ENCODE measurements at places on chromosomes 1 and 21.

- no peak for DNase-seq
Measured at GRCh38 chr1:167416506-167416905, 101.8 kb downstream of the CD247 start.

DNA sequence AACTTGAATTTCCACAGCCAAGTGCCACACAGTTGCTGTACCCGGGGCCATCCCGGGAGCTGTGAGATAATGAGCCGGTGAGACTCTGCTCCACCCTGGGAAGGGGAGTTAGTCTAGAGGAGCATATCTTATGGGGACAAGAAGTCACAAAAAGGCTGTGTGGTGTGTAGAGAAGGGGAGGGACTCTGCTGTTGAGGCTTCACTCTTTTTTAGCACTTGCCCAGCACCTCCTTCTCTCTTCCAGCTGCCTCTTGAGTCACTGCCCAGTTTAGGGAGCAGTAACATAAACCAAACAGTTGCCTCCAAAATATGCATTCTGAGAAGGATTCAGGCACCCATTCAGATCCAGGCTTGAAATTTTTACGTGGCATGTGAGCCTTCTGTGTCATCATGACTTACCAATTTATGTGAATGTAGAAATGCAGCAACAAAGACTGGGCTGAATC lies 744 bp upstream of the WDR26 start:
- DNase-seq = no peak

DNA sequence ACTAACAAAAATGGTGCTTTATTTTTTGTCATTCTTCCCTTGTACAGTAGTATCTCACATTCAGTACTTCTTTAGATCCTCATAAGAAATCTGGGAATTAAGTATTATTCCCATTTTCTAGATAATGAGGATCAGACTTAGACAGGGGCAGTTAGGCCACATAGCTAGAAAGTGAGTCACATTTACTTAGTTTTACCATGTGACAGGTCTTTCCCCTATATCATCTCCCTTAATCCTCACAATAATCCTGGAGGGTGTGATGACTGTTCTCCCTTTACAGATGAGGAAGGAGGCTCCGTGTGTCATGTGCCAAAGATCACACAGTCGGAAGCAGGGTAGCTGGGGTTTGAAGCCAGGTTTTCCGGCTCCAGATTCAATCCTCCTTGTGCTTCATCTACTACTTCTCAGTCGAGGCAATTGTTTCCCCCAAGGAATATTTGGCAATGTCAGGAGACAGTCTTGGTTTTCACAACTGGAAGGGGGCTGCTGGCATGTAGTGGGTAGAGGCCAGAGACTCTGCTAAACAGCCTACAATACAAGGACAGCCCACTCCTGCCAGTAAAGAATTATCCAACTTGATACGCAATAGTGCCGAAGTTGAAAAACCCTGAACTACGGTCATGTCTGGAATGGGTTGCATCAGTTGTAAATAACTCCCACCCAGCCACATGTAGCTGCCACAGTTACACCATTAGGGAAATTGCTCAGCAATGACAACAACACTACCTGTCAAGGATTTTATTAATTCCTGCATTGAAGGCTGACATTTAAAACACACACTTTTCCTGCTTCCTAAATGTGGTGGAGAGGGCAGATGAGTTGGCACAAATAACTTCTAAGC lies 54.5 kb downstream of the C8B start:
- DNase-seq = no peak

GRCh38 chr1:107899655-107900054 lies 65.3 kb downstream of the VAV3 start:
- no peak for DNase-seq

- peak; percentile 15 for DNase-seq
Measured at GRCh38 chr1:16677552-16678431, 11.0 kb upstream of the RNU1-3 start.

DNA sequence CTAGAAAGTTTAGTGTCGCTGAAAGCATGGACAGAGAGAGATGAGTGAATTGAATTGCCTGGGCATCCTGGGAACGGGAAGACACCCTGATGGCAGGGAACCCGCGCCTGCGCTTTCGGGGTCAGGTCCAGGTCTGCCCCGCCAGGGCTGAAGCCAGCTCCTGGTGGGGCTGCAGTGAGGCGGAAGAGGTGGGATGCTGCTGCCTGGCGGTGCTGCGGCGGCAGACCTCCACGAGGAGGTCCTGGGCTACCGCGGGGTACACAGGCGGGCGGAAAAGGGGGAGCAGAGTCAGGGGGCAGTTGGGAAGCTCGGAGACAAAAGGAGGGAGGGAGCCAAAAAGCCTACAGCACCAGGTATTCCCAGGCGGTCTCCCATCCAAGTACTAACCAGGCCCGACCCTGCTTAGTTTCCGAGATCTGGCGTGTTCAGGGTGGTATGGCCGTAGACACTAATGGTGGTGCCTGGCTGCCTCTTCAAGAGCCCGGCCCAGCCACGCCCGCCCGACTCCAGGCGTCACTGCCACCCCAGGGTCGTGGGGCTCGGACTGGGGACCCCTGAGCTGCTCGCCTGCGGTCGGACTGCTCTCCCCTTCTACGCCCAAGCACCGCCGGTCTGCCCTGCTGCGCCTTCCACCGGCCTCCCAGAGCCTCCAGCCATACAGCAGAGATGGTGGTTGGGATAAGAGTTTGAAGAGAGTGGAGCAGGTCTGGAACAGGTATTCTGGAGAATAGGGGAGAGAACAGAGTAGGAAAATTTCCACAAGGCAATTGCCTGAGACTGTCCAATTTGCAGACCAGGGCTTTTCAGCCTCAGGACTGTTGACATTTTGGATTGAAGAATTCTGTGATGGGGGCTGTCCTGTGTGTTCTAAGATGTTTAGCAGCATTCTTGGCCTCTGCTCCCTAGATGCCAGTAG lies 46.1 kb downstream of the MDM4 start:
- no peak for DNase-seq

GRCh38 chr1:232899839-232900238 lies 50.6 kb upstream of the NTPCR start:
- DNase-seq = no peak

DNA sequence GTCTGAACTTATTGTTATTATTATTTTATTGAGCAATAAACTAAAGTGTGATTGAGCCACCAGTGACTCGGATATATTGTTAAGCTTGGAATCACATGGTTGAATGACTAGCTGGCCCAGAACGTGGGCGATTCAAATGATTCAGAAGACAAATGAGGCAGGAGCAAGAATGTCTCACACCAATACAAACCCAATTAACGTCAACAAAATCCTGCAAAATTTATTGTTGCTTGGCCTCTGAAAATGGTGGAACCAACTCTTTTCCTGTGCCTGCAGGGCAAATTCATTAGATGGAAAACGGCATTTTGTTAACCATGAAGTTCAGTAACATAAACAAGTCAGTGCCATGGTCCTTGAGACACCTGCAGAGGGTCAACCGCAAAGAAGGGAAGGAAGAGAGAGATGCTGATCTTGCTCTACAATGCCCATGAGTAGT lies 482.0 kb downstream of the SETD4 start:
- no peak for DNase-seq

- peak; percentile 45 for DNase-seq
Measured at GRCh38 chr1:235649368-235650163, at the start of gene GNG4. TSS of gene GNG4 (minus strand) at chr1:235649784. CDS start at chr1:235583838, 65,946 bp downstream.

GRCh38 chr21:17688912-17689874 lies 76.5 kb upstream of the BTG3 start:
- DNase-seq = peak; percentile 46

GRCh38 chr1:38118976-38119375 lies 72.4 kb upstream of the POU3F1 start:
- no peak for DNase-seq

GRCh38 chr1:6105763-6106162 lies 60.1 kb downstream of the KCNAB2 start:
- no peak for DNase-seq

- no peak for DNase-seq
Measured at GRCh38 chr1:230268371-230269170, 157.6 kb downstream of the PGBD5 start.

GRCh38 chr1:163820226-163820625 lies 498.5 kb downstream of the NUF2 start:
- DNase-seq = no peak

- no peak for DNase-seq
Measured at GRCh38 chr1:158813164-158813563, 18.0 kb upstream of the MNDA start.

DNA sequence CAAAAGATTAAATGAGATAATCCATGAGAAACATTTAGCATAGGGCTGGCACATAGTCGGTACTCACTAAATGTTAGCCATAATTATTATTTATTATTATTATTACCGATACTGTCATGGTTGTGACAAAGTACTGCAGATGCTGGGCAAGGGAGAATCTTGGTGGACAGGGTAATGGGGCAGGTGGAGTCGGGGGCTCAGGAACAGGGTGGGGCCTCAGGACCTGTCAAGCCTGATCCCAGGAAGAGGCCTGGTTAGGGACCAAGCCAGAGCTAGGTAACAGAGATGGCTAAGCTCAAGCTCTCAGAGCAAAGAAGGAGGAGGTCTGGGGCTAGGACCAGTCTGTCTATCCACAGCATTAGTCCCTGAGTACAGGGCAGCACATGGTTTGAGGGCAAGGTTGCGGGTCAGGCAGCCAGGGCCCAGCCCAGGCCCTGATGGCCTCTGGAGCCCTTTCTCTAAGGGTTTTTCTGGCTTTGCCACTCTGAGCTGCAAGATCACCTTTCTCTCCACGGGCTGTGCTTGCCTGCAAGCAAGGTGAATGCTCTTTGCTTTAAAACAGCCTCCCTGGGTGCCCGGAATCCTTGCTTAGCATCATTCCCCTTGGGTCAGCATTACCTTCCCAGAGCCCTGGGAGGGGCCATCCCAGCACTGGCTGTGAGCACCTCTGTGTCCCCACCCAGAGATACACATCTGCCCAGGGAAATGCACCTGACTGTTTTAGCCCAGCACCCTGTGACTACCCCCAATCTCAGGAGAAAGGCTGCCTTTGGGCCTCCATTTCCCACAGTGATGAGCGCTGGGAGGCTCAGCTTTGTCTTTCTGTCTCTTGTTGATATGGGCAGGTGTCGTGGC lies 572.0 kb downstream of the PTPRU start:
- DNase-seq = no peak

- DNase-seq = no peak
Measured at GRCh38 chr1:92820024-92820423, 11.8 kb upstream of the RPL5 start.

DNA sequence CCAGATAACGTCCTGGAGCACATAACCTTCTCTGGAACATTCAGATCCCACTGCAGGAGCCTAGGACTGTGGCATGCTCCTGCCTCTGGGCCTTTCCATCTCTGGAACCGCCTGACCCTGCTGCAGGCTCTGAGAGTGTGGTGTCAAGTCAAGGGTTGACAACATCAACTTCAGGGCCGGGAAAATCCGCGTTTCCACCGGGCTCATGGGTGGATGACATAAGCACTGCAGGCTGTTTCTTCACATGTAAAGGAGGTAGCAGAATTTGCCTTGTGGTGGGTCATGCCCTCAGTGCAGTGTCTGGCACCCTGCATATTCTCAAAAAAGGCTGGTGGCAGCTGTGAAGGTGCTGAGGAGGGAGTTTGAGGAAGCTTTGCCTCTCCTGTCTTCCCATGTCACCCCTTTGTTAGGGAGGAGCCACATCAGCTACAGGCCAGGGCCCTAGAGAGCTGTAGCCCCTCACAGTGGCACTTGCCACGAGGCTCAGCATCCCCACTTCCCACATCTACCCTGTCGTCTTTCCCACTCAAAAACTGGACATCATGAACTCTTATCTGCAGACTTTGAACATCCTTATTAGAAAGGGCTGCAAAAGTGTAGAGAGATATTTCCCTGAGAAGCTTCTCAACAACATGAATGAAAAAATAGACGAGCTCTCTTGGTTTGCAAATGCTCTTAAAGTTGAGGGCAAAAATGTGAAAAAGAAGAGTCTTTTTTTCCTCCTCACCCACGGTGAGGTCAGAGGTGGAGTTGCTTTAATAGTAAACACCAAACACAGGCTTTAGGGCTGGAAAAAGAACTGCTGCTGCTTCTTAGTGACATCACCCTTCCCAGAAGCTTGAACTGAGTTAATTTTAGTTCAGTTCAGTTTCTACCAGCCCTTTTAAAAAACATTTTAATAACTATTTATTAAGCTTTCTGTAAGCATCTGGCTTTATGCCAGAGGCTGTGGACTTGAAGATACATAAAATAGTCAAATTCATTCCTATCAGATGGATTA lies 121.3 kb downstream of the HUNK start:
- no peak for DNase-seq

DNA sequence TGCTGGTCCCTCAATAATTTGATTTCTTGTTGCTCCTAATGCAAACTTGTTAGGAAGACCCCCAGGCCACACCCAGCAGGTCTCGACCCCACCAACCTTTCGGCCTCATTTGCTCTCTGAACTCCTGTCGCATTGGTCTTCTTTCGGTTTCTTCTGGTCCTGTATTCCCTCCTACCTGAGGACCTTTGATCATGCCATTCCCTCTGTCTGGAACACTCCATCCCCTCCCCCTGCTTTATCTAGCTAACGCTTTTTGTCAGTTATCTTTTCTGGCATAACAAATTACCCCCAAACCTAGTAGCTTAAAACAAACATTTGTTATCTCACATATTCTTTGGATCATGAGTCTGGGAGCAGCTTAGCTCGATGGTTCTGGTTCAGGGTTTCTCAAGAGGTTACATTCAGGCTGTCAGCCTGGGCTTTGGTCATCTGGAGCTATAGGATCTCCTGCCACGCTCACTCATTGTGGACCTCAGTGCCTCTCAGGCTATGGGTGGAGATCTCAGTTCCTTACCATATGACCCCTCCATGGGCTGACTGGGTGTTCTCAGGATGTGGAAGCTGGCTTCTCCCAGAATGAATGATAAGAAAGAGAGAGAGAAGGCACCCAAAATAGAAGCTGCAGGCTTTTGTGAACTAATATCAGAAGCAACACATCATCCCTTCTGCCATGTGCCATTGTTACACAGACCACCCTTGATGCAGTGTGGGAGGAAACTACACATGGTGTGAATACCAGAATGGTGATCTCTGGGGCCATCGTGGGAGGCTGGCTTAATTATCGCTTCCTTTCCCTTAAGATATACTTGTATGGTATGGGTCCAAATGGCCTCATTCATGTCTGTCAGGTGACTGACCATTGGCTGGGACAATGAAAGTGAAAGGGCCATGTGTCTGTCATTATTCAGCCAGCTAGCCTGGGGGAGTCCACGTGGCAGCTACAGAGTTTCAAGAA lies 29.1 kb upstream of the BCAR3 start:
- DNase-seq = no peak

DNA sequence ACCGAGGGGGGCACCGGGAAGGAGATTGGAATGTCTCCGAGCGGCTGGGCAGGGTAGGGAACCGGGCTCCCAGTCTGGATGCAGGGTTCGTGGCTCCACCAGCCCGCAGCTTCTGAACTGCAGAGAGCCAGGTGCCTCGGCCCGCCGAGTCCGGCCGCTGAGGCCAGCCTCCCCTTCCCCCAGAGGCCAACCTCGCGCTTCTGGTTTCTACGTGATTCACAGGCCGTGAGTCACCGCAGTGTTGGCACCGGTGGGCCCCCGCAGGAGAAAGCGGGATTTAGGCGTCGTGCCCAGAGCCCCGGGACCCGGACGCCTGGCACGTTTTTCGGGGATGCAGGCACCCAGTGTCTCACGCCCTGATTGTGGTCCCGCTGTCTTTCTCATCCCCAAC lies 458 bp downstream of the CRABP2 start:
- DNase-seq = peak; percentile 30

- DNase-seq = no peak
Measured at GRCh38 chr1:43900386-43900785, 33.2 kb upstream of the ARTN start.

- no peak for DNase-seq
Measured at GRCh38 chr1:41222496-41222895, 19.6 kb downstream of the SCMH1 start.
